ENCODE measurements at places on chromosomes 12 and 14. TPM values are rescaled to one million over a fixed set of nuclear protein-coding genes. Genes with fewer than 3 reads are reported as not detected.
A peak's percentile ranks its signal among the peaks of the same experiment; 100 is the strongest.

DNA sequence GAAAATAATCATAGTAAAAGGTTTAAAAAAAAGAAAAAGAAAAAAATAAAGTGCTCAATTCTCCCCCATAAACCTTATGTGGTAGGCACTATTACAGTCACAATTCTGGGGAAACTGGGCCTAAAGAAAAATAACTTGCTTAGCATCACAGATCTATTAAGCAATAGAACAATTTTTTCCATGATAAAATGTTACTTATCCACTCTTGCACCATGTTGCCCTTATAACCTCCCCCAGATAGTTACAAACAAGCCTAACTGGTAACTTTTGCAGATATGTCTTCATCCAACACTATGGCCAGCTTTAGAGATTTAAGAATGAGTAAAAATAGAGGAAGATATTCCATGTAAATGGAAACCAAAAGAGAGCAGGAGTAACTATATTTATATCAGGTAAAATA, 164.8 kb downstream of the DUSP6 start:
- no peaks in the 10 kb centered on the region for H3K27me3 ChIP-seq
- no peaks in the 10 kb centered on the region for H3K36me3 ChIP-seq

DNA sequence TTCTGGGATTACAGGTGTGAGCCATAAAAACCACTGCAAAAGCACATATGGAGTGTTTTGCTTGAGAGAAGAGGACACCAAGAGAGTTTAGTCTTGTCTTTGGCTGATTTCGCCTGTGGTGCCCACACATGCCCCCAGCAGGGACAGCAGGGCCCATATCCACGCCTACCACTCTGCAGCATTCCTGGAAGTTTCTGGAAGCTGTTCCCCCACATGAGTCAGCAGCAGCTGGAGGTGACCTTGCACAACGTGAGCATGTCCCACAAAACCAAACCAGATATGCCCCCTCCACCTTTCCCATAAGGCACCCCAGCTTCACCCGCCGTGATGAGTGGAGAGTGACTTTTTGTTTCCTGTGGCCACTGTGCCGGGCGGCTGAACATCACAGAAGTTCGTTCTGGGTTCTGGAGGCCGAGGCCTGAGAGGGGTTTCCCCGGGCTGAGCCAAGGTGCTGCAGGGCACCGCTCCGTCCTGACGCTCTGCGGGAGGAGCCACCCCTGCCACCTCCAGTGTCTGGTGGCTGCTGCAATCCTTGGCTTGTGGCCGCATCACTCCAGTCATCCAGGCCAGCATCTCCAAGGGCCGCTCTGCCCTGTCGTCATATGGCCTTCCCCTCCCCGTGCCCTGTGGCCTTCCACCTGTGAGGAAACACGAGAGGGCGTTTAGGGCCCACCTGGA, 4.7 kb downstream of the ASPG start:
- H3K36me3 ChIP-seq, result no peaks in the 10 kb centered on the region
- no peak overlapping the region for H3K27ac ChIP-seq
- no peak overlapping the region for H3K4me3 ChIP-seq
- no peak for DNase-seq
- H3K27me3 ChIP-seq, result peaks cover 36% of the 10 kb centered on the region

- H3K4me3 ChIP-seq, result no peak overlapping the region
- DNase-seq, result no peak
- no peaks in the 10 kb centered on the region for H3K36me3 ChIP-seq
- no peak overlapping the region for H3K27ac ChIP-seq
- H3K4me1 ChIP-seq, result peaks cover 20% of the 10 kb centered on the region
- H3K27me3 ChIP-seq, result no peaks in the 10 kb centered on the region
Observed at GRCh38 chr12:64582114-64582513, 28.2 kb upstream of the RASSF3 start.

The CIDEB gene
- 32.7 TPM for total RNA-seq

- no peaks in the 10 kb centered on the region for H3K27me3 ChIP-seq
- H3K4me3 ChIP-seq, result no peak overlapping the region
- H3K27ac ChIP-seq, result no peak overlapping the region
- no peaks in the 10 kb centered on the region for H3K36me3 ChIP-seq
Observed at GRCh38 chr14:91270619-91271018, 26.1 kb upstream of the GPR68 start.

The AQP6 gene
- not detected for total RNA-seq

The TAS2R7 gene
- total RNA-seq, result not detected

GRCh38 chr14:75350505-75351060, 72.0 kb downstream of the FOS start:
- no peak for DNase-seq
- no peak overlapping the region for H3K27ac ChIP-seq
- no peak overlapping the region for H3K4me3 ChIP-seq
- H3K27me3 ChIP-seq, result no peaks in the 10 kb centered on the region
- no peaks in the 10 kb centered on the region for H3K36me3 ChIP-seq
- no peaks in the 10 kb centered on the region for H3K4me1 ChIP-seq

GRCh38 chr14:80940146-80940545, 1.4 kb downstream of the CEP128 start:
- H3K27me3 ChIP-seq, result no peaks in the 10 kb centered on the region
- H3K36me3 ChIP-seq, result no peaks in the 10 kb centered on the region
- DNase-seq, result no peak
- no peak overlapping the region for H3K27ac ChIP-seq

DNA sequence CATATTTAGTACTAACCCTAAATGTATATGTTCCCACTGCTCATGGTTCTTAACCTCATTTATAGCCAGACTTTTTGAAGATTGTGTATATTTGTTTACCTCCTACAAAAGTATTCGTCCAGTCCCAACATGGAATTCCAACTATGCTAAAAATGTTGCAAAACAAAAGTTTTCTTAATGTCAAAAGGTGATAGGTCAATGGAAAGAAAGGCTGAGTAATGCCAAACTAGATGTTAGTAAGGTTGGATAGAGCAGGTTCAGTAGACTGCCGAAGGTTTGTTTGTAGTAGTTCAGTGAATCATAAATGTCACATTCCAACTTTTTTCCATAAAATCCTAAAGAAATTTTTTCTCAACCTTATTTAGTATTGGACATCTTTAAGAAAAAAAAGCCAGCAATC, 874.5 kb downstream of the FLRT2 start:
- H3K4me3 ChIP-seq, result no peak overlapping the region
- no peak overlapping the region for H3K27ac ChIP-seq
- no peaks in the 10 kb centered on the region for H3K4me1 ChIP-seq
- no peak for DNase-seq
- H3K27me3 ChIP-seq, result no peaks in the 10 kb centered on the region

DNA sequence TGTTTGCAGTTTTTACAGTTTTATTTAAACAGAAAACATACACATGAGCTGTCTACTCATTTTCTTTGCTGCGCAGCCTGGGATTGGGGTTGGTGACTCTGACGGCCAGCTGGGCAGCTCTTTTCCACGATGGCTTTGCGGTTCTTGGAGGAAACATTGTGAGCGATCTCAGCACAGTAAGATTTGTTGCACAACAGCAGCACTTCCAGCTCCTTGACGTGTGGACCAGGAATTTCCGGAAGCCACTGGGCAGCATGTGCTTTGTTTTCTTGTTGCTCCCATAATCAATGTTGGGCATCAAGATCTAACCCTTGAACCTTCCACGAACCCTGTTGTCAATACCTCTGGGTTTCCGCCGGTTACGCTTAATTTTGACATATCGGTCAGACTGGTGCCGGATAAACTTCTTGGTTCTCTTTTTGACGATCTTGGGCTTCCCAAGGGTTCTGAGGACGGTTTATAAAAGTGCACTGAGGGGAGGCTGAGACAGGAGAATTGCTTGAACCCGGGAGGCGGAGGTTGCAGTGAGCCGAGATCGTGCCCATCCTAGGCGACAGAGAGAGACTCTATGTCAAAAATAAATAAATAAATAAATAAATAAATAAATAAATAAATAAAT, 21.8 kb downstream of the FKBP11 start:
- no peak overlapping the region for H3K27ac ChIP-seq
- H3K4me1 ChIP-seq, result peaks cover 11% of the 10 kb centered on the region
- DNase-seq, result no peak
- H3K27me3 ChIP-seq, result no peaks in the 10 kb centered on the region
- no peaks in the 10 kb centered on the region for H3K36me3 ChIP-seq
- H3K4me3 ChIP-seq, result peak overlapping the region; percentile 41

DNA sequence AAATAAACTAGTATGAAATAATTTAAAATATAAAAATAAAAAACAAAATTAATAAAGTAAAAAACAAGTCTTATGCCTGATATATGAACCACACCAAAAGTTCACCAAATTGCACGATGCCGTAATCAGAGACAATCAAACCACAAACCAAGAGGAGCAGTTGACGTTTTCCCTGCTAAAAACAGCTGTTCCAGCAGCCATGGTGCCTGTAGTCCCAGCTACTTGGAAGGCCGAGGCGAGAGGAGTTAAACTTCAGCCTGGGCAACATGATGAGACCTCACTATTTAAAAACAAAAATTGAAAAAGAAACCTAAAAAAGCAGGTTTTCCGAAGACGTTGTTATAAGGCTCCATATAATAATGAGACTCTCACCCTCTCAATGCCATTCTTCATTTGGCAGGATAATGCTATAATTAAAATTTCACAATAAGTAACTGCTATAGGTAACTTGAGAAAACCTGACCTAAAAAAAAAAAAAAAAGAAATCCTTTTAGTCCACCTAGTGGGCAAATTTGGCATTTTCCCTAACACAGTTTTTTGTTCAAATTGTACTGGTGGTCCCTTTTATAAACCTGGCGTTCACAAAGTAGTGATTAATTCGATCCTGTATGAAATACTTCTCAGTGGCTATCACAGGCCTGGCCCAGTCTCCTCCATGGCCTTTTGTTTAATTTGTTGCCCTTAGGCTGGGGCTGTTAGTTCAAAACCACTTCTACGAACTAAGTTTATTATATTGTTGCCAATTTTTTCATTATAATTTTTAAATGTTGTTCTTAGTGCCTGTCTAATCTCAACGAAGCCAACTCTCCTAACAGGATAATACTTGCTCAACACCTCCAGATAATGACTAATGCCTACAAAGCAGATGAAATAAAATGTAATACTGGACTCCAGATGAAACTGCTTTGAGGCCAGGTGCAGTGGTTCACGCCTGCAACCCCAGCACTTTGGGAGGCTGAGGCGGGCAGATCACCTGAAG, 62.1 kb downstream of the TNFAIP2 start:
- H3K27me3 ChIP-seq, result peaks cover 10% of the 10 kb centered on the region
- no peak overlapping the region for H3K27ac ChIP-seq
- no peaks in the 10 kb centered on the region for H3K36me3 ChIP-seq
- peaks cover 28% of the 10 kb centered on the region for H3K4me1 ChIP-seq
- no peak for DNase-seq
- H3K4me3 ChIP-seq, result no peak overlapping the region

DNA sequence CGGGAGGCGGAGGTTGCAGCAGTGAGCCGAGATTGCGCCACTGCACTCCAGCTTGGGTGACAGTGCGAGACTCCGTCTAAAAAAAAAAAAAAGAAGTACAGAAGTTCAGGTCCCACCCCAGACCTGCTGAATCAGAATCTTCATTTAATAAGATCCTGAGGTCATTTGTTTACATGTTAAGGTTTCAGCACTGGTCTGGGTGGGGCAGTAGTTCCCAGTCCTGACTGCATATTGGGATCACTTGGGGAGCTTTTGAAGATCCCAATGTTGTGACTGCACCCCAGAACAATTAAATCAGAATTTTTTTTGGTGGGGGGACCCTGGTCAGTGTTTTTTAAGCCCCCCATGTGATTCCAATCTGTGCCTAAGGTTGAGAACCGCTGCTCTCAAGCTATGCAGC, 11.7 kb upstream of the COL2A1 start:
- no peak overlapping the region for H3K27ac ChIP-seq
- no peaks in the 10 kb centered on the region for H3K4me1 ChIP-seq
- H3K4me3 ChIP-seq, result no peak overlapping the region
- DNase-seq, result no peak

DNA sequence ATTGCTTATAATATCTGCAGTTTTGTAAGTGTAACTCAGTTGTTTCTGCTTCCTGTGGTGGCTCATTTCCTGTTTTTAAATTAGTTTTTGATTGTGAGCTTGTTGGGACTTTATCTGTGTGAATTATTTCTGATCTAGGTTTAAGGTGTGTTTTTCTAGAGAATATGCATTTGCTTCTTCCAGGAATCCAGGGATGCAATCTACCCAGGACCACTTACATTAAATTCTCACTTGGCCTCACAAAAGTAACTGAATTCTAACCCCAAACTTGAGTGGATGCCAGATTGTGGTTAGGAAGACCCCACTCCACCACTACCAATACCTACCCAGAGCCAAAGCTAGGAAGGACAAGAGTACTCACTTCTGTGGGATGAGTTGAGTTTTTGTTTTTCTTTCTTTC, 11.9 kb downstream of the STYX start:
- no peak overlapping the region for H3K4me3 ChIP-seq
- no peaks in the 10 kb centered on the region for H3K4me1 ChIP-seq
- no peak overlapping the region for H3K27ac ChIP-seq
- no peaks in the 10 kb centered on the region for H3K27me3 ChIP-seq

The KLRK1 gene
- 4.3 TPM for total RNA-seq

GRCh38 chr12:1131811-1132224, 140.8 kb downstream of the ERC1 start:
- H3K27me3 ChIP-seq, result no peaks in the 10 kb centered on the region
- H3K36me3 ChIP-seq, result no peaks in the 10 kb centered on the region
- no peak for DNase-seq
- no peak overlapping the region for H3K4me3 ChIP-seq
- H3K4me1 ChIP-seq, result no peaks in the 10 kb centered on the region

DNA sequence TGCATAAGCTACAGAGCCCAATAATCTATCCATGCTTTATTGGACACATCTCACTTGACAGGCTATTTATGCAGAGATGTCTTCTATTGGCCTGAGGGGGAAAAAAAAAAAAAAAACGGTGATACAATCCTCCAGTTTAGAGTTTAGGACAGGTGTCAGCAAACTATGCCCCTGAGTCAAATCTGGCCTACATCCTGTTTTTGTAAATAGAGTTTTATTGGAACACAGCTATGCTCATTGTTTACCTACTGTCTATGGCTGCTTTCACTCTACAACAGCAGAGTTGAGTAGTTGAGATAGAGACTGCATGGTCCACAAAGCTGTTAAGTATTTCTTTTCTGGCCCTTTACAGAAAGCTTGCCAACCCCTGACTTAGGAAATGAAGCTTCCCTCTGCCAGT, 403.1 kb downstream of the C12orf75 start:
- H3K4me3 ChIP-seq, result no peak overlapping the region
- H3K27ac ChIP-seq, result no peak overlapping the region
- no peaks in the 10 kb centered on the region for H3K27me3 ChIP-seq
- H3K4me1 ChIP-seq, result peaks cover 2% of the 10 kb centered on the region

DNA sequence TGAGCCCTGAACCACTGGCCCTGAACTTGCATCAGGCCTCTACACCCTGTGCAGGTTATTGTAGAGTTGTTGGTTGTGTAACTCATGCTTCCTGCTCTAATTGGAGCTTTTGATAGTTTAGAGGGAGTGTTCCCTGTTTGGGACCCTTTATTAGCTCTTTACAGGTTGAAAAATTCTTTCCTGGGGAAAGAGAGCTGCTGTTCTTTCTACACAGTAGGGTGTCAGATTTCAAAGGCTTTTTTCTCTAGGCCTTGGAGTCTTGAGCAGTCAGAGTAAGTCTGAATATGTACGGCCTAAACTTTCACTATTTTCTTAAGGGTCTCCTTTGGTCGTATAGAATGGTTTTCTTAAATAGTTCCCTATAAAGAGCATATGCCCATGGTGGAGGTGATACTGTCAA, 60.8 kb upstream of the NEDD1 start:
- H3K36me3 ChIP-seq, result no peaks in the 10 kb centered on the region
- no peaks in the 10 kb centered on the region for H3K27me3 ChIP-seq

Measured in suprapubic skin (tissue), 4 donors.